ENCODE measurements at places on chromosomes 5 and 9.

GRCh38 chr5:32479096-32479495, 34.6 kb upstream of the ZFR start:
- DNase-seq, result no peak

GRCh38 chr9:128485414-128485855, 19.1 kb upstream of the GLE1 start:
- DNase-seq, result no peak

- DNase-seq, result no peak
Measured at GRCh38 chr9:36101916-36102741, 34.4 kb upstream of the GLIPR2 start.

DNA sequence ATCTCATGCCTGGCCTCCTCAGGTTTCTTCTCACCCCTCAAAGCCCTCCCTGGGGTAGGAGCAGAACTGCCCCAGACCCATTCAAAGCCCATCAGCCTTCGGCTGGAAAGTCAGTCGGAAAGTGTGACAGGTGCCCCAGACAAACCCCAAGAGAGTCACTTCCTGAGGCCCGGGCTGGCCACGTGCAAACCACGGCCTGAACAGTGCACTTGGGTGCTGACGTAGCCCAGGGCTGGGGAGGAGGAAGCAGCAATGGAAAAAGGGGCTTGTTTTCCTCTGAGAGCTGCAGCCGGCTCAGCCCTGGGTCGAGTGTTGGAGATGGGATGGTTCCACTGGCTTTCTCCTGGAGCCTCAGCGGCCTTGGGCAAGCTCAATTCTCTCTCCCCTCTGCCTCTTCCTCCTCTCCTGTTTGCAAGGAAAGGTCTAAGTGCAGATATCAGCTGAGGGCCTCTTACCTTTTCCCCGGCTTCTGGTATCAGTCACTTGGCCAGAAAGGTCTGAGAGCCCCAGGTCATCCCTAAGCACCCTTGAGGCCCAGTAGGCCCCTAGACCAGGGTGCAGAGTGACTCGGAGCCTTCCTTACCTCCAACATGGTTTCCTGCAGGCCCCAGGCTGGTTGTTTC, 5.9 kb upstream of the EGR1 start:
- DNase-seq, result no peak

DNA sequence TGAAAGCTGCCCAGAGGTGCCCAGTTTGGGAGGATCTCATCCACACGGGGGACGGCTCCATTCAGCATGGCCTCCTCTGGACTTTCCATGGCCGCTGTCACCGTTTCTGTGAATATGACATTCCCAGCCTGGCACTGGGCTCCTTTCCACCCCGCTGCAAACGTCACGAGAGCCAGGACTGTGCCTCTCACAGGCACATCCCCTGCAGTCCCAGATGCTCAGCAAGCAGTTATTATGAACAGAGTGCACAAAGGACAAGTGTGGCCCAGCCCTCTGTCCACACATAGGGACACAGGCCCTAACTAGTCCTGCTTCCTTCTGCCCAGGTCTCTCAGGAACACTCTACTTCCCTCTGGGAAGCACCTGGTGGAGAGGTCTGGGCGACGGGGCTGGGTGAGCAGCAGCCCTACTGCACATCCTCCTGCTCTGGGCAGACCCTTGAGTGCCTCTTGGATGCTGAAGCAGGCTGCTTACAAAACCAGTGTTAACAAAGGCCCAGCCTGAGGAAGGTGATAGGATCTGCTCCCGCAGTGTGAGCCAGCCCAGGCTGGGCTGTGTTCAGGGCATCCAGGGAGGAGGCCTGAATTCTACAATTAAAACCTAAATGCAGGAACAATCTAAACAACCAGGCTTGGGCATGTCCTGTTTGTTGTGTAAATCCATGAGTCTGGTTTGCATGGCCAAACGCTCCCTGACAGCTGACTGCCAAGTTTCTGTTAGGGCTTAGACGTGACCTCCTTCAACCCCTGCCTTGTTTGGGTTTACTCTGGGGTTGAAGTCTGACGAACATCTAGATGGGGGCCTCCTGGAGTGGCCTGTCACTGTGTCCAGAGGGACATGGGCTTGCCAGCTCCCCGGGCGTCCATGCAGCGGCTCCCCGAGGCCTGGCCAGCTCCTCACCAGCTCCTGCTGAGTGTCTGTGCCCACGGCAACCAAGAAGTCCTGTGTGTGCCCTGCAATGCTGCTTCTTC, 269.8 kb downstream of the GADD45G start:
- DNase-seq, result no peak

DNA sequence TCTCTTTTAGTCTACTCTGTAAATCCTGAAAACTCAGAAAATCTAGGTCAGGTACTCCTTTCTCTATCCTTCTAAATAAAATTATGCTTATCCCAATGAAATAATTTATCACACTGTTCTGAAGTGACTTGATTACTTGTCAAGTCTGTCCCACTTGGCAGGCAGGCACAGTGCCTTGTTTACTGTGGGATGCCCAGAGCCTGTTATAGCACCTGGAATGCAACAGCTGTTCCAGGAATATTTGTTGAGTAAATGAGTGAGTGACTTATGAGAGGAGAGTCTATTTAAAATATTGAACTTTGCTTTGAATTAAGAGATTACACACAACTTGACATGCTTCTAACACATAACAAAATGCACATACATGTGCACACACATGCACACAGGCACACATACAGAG, 130.0 kb downstream of the MPDZ start:
- DNase-seq, result no peak

- no peak for DNase-seq
Measured at GRCh38 chr9:2213830-2214468, 198.8 kb downstream of the SMARCA2 start.

- no peak for DNase-seq
Measured at GRCh38 chr5:42676362-42676761, 80.3 kb upstream of the CCDC152 start.

GRCh38 chr5:92907938-92908606, 672.9 kb downstream of the NR2F1-AS1 start:
- no peak for DNase-seq

GRCh38 chr5:90809311-90810056, 250.9 kb downstream of the ADGRV1 start:
- DNase-seq, result no peak

GRCh38 chr9:35487081-35487480, 2.8 kb upstream of the RUSC2 start:
- DNase-seq, result no peak

DNA sequence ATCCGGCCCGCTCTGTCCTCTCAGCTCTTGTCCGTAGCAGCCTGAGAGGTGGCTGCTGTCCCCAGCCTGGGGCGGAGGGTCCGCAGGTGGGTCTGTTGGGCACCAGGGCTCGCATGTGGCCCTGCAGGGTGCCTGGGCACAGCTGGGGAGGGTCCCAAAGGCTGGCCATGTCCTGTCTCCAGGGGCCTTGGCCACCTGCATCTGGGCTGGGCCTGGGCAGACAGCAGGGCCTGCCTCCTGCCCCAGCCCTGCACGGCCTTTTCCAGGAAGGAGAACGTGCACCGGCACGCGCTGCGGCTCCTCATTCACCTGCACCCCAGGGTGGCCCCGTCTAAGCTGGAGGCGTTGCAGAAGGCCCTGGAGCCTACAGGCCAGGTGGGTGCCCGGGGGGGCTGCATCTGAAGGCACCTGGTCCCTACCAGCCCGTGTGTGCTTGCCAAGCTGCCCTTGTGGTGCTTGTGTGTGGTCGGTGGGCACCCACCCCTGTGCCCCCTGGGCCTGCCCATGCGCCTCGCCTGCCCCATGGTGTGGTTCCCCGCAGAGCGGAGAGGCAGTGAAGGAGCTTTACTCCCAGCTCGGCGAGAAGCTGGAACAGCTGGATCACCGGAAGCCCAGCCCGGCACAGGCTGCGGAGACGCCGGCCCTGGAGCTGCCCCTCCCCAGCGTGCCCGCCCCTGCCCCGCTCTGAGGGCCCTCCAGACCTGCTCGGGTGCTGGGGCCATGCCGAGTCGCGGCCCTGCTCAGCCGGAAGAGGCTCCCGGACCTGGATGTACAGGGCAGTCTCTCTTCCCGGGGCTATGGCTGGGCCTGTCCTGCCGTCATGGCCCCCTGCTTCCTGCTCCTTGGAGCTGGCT, 5.1 kb upstream of the TOR4A start:
- no peak for DNase-seq

GRCh38 chr5:180618829-180619562, 27.7 kb upstream of the SCGB3A1 start:
- peak; percentile 76 for DNase-seq

DNA sequence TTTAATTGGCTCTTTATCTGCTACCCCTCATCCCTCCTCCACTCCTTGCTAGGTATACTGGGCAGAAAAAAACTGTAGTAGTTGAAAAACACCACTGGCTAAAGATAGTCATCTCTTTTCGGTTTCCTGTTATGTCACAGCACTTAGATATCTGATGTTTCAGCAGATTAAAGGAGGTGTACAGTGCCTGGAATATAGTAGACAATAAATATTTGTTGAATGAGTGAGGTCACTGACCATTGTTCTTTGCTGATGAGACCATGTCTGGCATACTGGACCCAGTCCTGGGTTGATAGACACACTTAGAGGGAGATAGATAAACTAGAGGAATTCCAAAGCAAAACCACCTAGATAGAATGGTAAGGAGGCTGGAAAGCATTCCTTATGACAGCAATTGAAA, 3.2 kb downstream of the GRPEL2 start:
- DNase-seq, result no peak

- DNase-seq, result no peak
Measured at GRCh38 chr5:134136221-134136631, 21.7 kb downstream of the TCF7 start.

DNA sequence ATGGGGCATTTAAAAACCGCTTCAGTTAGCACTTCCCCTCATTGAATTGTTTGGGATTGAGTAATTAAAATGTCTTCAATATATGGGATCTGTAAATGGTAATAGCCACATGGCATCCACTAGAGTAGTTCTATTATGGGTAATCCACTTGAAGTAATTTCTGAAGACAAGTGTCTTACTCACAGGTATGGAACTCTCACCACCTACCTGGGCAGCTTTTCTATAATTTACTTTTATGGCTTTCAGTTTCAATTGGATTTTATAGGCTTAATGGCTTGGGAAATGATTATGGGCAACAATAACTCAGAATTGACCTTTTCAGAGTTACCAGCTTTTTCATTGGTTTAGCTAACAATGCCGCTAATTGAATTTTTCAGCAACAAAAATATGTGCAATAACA, 597.9 kb downstream of the PTPRD start:
- DNase-seq, result no peak

GRCh38 chr5:151253605-151253950, 593 bp downstream of the GM2A start:
- no peak for DNase-seq

- no peak for DNase-seq
Measured at GRCh38 chr5:57097526-57097925, 76.3 kb upstream of the GPBP1 start.

- no peak for DNase-seq
Measured at GRCh38 chr9:91678807-91679580, 255.4 kb upstream of the NFIL3 start.

- DNase-seq, result no peak
Measured at GRCh38 chr9:70049236-70049635, 5.6 kb downstream of the MAMDC2 start.

GRCh38 chr5:22918511-22918910, 65.4 kb upstream of the CDH12 start:
- no peak for DNase-seq

DNA sequence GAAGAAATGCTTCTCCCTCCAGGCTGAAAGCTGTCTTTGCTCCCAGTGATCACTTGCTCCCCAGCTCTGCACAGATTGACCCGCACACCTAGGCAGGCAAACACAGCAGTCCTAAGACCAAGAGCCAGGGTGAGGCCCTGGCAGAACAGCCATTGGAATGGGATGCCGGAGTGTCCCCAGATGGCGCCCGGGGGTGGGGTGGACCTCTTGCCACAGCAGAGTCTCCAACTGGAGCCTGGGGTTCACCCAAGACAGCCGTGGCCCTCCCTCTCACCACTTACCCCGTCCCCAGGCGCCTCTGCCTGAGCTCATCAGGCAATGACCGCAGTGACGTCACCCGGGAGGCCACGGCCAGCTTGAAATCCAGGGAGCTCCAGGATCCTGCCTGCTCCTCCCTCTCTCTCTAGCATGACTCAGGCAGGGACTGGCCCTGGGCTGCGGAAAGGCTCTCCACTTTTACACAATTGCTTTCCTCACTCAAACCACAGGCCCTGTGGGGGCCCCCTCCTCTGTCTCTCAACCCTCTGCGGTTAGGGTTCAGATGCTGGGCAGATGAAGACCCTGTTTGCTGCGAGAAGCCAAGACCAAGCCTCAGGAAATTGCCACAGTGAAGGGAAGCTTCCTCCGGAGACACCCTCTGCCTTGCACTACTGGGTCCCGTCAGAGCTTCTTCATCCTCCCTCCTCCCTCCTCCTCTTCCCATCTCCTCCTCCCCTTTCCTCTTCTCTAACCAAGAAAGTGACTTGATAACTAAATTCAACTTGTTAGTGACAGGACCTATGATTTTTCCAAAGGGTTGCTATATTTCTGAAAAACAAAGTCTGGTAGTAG, 24.3 kb upstream of the PTGES start:
- DNase-seq, result no peak

DNA sequence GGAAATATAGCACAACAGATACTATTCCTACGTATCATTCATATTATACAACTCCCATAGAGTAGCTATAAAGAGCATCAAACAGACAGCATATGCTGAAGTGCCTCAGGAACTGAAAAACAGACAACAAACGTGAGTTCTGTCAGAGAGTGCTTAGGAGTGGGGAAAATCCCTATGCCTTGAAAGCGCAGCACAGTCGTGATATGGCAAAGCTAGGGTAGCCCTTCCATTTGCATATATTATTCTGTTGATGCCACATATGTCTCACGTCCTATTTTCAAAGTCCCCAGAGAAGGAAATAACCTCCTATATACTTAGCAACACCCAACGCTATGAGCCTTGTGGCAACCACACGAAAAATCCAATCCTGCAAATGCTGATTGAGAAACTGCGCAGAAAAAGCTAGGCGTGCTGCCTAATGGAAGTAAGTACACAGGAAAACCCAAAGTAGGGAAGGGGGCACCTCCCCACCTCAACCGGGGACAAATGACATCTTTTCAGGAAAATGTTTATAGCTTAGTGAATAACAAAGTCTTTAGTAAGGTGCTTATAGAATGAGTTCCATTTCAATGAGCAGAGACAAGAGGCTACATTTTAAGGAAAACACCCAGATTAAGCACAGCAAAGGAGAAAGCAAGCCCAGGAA, 105.1 kb downstream of the MED10 start:
- no peak for DNase-seq

GRCh38 chr9:90821697-90822096, 20.1 kb downstream of the SYK start:
- no peak for DNase-seq

GRCh38 chr5:5979761-5980537, 398.4 kb downstream of the MED10 start:
- no peak for DNase-seq
